ENCODE measurements at places on chromosomes 2 and 18. TPM values are rescaled to one million over a fixed set of nuclear protein-coding genes. Genes with fewer than 3 reads are reported as not detected.

TGOLN2 gene
- polyA plus RNA-seq = 139 TPM

RUFY4 gene
- 0.09 TPM for polyA plus RNA-seq

ESPNL gene
- polyA plus RNA-seq = 4.5 TPM

PLCL1 gene
- polyA plus RNA-seq = 15.3 TPM

HMSD gene
- polyA plus RNA-seq = 2.2 TPM

RAB6C gene
- polyA plus RNA-seq = 0.44 TPM

GCG gene
- not detected for polyA plus RNA-seq

C2orf80 gene
- 0.32 TPM for polyA plus RNA-seq

DSG2 gene
- polyA plus RNA-seq = 56.1 TPM

All from renal cortex interstitium (tissue), 15 donors.